OCI-LY7 (cell line): ENCODE measurements at places on chromosomes 7 and 10. TPM values are rescaled to one million over a fixed set of nuclear protein-coding genes. Genes with fewer than 3 reads are reported as not detected.

- no peak for DNase-seq
These were observed 11.4 kb upstream of the KCP start for GRCh38 chr7:128921866-128922440.

- peak; percentile 85 for DNase-seq
These were observed 6.1 kb downstream of the NYAP1 start for GRCh38 chr7:100489824-100490223.

- DNase-seq = no peak
These were observed 4.0 kb upstream of the ZCCHC24 start for GRCh38 chr10:79449181-79450146.

The DKK1 gene
- not detected in 2 replicates for total RNA-seq

DNA sequence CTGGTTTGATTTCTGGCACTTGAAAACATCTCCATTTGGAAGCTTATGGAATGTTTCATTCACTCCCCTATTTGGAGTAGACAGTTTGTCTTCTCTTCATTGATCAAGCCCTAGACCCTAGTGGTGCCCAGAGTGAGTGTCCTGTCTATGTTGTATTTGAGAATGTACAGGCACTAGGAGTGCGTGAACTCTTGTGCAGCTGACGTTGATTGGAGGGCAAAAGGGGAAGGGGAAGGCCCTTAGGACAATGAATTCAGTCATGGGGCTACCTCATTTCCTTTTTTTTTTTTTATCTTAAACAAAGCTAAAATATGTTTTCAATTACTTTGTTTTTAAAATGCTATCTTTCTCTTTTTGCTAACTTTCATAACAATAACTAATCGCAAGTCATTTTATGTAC lies 66.5 kb downstream of the ADD3 start:
- DNase-seq = no peak

The ADCYAP1R1 gene
- total RNA-seq = not detected in 2 replicates

The ZNF727 gene
- total RNA-seq = not detected in 2 replicates

- peak; percentile 34 for DNase-seq
These were observed 86.8 kb downstream of the ANKRD7 start for GRCh38 chr7:118311121-118311836.

DNA sequence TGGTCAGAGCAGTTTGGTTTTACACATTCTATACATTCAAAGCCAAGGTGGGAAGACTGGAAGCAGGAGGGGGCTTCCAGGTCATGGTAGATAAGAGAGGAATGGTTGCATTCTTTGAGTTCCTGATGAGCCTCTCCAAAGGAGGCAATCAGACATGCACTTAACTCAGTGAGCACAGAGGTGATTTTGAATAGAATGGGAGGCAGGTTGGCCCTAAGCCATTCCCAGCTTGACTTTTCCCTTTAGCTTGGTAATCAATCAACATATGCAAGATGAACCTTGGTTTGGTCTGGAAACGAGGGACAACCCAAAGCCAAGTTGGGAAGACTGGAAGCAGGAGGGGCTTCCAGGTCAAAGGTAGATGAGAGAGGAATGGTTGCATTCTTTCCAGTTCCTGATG lies 31.4 kb downstream of the TCERG1L start:
- DNase-seq = no peak

The COBL gene
- total RNA-seq = not detected in 2 replicates

GRCh38 chr7:34491899-34492298 lies 166.1 kb upstream of the NPSR1 start:
- DNase-seq = no peak

The GCK gene
- total RNA-seq = not detected in 2 replicates

GRCh38 chr7:95607561-95607960 lies 11.2 kb upstream of the PDK4 start:
- DNase-seq = no peak

- DNase-seq = no peak
These were observed 60.4 kb downstream of the NEURL1 start for GRCh38 chr10:103553743-103554487.

DNA sequence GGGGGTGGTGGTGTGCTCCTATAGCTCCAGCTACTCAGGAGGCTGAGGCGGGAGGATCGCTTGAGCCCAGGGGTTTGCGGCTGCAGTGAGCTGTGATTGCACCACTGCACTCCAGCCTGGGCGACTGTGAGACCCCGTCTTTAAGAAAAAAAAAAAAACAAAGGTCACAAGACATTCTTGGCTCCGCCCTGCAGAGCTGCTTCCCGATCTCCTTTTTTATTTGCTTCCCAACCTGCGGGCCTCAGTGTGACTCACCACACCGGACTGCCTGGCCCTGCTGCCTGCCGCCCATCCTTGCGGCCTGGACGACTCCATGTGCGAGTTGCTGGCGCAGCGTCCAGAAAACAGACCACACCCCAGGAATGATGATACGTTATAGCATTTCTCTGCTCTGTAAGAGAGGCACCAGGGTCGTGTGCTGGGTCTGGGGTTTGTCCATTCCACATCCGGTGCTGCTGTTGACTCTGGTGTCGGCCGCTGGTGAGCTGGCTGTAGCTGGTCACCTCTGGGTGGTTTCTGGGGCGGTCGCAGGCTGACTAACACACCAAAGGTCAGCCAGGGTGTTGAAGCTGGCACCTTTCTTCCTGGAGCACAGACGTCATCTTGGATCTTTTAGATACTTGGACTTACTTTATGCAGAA lies 123.6 kb downstream of the TCF7L2 start:
- DNase-seq = no peak

The ATG9B gene
- 0.94 and 0.97 TPM in 2 replicates for total RNA-seq

DNA sequence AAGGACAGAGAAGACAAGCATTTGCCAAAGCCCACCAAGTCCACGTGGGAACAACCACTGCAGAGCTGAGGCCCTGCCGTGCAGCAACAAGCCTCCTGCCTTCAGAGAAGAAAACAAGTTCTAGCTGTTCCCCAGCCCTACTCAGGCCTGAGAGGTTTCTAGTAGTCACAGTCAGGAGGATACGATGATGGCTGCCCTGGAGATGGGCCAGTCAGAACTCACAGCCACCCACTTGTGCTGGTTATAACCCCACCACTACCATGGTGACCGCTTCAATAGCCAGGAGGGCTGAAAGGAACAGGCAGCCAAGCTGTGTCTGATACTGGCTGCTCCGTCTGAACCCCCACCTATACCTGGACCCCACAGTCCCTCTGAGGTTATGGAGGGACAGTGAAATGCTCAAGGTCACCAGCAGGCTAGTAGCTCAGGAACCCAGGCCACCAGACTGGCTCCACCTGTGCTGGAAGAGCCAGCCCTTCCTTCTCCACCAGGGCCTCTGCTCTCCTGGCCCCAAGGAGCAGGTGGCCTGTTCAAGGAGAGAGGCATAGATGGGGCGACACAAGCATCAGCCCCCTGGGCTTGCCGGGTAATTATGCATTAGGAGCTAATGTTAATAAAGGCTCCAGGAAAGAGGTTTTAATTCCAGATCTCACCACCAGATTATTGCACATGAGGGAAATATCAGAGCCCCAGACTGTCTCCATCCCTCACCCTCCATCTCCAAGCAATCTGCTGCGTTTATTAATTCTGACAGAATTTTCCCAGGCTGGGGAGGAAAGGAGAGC lies 125.8 kb upstream of the PCBD1 start:
- DNase-seq = no peak
